ENCODE measurements at places on chromosomes 16 and 17.

- no peaks in the 10 kb centered on the region for H3K36me3 ChIP-seq
- no peak overlapping the region for H3K27ac ChIP-seq
- H3K27me3 ChIP-seq: no peaks in the 10 kb centered on the region
- H3K4me3 ChIP-seq: no peak overlapping the region
Measured at GRCh38 chr16:84398701-84399100, 30.4 kb downstream of the ATP2C2 start.

GRCh38 chr16:70770626-70771552 is 30.1 kb downstream of the VAC14 start:
- H3K27me3 ChIP-seq: no peaks in the 10 kb centered on the region
- peak; percentile 82 for DNase-seq
- H3K36me3 ChIP-seq: no peaks in the 10 kb centered on the region
- H3K4me3 ChIP-seq: no peak overlapping the region
- H3K4me1 ChIP-seq: no peaks in the 10 kb centered on the region

- H3K27ac ChIP-seq: no peak overlapping the region
- no peak for DNase-seq
- no peaks in the 10 kb centered on the region for H3K27me3 ChIP-seq
- H3K4me3 ChIP-seq: no peak overlapping the region
- no peaks in the 10 kb centered on the region for H3K4me1 ChIP-seq
Measured at GRCh38 chr16:51034481-51035109, 116.5 kb downstream of the SALL1 start.

GRCh38 chr16:12334071-12334470 is 357.5 kb downstream of the SNX29 start:
- no peak for DNase-seq
- H3K36me3 ChIP-seq: no peaks in the 10 kb centered on the region
- H3K4me3 ChIP-seq: no peak overlapping the region
- H3K4me1 ChIP-seq: no peaks in the 10 kb centered on the region

GRCh38 chr16:68287276-68288251 is 23.2 kb downstream of the SLC7A6OS start:
- H3K27ac ChIP-seq: no peak overlapping the region
- no peaks in the 10 kb centered on the region for H3K27me3 ChIP-seq
- no peak overlapping the region for H3K4me3 ChIP-seq
- no peak for DNase-seq

DNA sequence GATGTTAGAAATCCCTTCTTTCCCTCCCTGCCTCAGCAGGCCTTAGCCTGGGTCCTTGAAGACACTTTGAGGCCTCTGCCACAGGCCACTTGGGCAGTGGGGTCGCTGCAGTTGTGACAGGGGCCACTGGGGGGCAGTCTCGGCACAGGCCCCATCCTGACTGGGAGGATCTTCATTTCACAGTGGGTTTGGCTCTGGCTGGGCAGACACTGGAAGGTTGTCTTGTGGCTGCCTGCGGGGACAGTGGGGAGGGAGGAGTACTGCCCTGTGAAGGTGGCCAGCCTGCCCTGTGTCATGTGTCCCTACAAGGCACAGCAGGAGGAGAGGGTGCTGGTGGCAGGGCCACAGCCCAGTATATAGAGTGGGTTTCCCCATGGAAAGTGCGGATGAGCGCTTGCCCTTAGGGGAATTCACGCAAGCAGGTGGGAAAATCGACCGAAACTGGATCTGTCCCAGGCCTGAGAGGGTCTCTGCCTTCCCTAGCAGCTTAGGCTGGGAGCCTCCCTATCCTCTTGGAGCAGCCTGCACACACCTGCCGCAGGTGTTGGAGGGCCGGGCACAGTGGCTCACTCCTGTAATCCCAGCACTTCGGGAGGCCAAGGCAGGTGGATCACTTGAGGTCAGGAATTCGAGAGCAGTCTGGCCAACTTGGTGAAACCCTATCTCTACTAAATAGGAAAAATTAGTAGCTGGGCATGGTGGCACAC is 28.8 kb downstream of the GINS2 start:
- H3K36me3 ChIP-seq: peaks cover 25% of the 10 kb centered on the region
- no peaks in the 10 kb centered on the region for H3K4me1 ChIP-seq
- H3K27me3 ChIP-seq: no peaks in the 10 kb centered on the region
- DNase-seq: peak; percentile 87
- H3K4me3 ChIP-seq: no peak overlapping the region
- H3K27ac ChIP-seq: no peak overlapping the region

- H3K27ac ChIP-seq: no peak overlapping the region
- H3K36me3 ChIP-seq: no peaks in the 10 kb centered on the region
- no peak for DNase-seq
- no peak overlapping the region for H3K4me3 ChIP-seq
- no peaks in the 10 kb centered on the region for H3K27me3 ChIP-seq
- no peaks in the 10 kb centered on the region for H3K4me1 ChIP-seq
Measured at GRCh38 chr17:21538615-21539014, 153.7 kb upstream of the KCNJ18 start.

GRCh38 chr16:17392127-17392856 is 78.5 kb downstream of the XYLT1 start:
- H3K36me3 ChIP-seq: no peaks in the 10 kb centered on the region
- H3K27ac ChIP-seq: peak overlapping the region; percentile 30
- DNase-seq: no peak
- no peaks in the 10 kb centered on the region for H3K27me3 ChIP-seq
- H3K4me1 ChIP-seq: peaks cover 3% of the 10 kb centered on the region
- H3K4me3 ChIP-seq: no peak overlapping the region

GRCh38 chr17:39709998-39710964 is 10.4 kb downstream of the ERBB2 start:
- H3K36me3 ChIP-seq: peaks cover 7% of the 10 kb centered on the region
- DNase-seq: no peak
- no peak overlapping the region for H3K27ac ChIP-seq
- H3K4me1 ChIP-seq: peaks cover 5% of the 10 kb centered on the region
- no peaks in the 10 kb centered on the region for H3K27me3 ChIP-seq

DNA sequence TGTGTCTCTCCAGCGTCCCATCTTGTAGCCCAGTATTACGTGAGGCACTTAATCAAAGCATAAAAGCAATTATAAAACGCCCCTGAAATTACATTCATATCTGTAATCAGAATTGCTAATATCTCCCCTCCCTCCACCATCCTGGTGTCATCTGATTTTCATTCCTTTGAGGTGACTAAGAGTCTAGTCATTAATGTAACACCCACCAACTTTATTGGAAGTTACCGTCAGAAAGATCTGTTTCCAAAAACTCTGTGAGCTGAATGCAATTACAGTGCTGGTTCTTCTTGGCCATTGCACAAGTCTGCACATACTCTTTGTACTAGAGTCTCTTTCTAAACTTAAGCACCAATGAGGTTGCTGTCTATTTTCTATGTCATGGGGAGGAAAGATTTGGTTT is 12.5 kb upstream of the MAF start:
- H3K27ac ChIP-seq: no peak overlapping the region
- no peaks in the 10 kb centered on the region for H3K27me3 ChIP-seq
- H3K4me3 ChIP-seq: no peak overlapping the region
- H3K36me3 ChIP-seq: no peaks in the 10 kb centered on the region
- no peak for DNase-seq
- no peaks in the 10 kb centered on the region for H3K4me1 ChIP-seq

GRCh38 chr16:67884684-67885083 is at the start of gene NRN1L:
TSS of gene NRN1L (plus strand) at chr16:67884885. CDS start at chr16:67884904, 19 bp downstream.
- H3K4me3 ChIP-seq: no peak within 1 kb of the TSS
- DNase-seq: peak; percentile 56
- peak within 1 kb of the TSS; percentile 96 for H3K27ac ChIP-seq
- no peaks in the 10 kb centered on the region for H3K27me3 ChIP-seq
- peaks cover 43% of the 10 kb centered on the region for H3K4me1 ChIP-seq
- H3K36me3 ChIP-seq: peaks cover 8% of the 10 kb centered on the region

DNA sequence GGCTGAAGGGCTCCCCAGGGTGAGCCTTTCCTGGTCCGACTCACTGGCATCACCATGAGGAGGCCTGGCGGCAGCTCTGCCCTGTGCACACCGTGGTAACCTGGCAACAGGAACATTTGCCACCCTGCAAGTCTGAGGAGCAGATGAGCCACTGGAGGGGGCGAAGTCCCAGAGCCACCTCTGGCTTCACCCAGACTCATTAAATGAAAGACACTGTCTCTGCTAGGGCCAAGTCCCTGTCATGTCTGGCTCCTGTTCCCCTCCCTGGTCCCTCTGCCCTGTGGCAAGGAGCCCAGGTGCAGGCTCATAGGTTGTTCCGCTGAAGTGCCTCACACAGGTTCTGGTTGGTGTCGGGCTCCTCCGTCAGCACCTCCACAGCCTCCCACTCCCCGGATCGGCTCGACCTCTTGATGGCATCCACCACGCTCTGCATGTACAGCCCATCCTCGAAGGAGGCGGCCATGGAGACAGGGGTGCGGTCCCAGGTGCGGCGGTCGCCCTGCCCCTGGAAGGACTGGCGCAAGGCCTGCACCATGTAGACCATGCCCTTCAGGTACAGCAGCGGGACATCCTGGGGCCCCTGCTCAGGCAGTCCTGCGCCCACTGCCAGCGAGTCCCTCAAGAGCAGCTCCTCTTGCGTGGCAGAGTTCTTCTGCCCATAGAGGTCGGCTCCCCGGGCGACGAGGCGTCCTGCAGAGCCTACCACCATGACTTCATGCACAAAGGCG is 8.4 kb downstream of the C16orf86 start:
- peaks cover 15% of the 10 kb centered on the region for H3K4me1 ChIP-seq
- H3K27ac ChIP-seq: peak overlapping the region; percentile 16
- no peaks in the 10 kb centered on the region for H3K27me3 ChIP-seq
- H3K36me3 ChIP-seq: no peaks in the 10 kb centered on the region
- DNase-seq: no peak

DNA sequence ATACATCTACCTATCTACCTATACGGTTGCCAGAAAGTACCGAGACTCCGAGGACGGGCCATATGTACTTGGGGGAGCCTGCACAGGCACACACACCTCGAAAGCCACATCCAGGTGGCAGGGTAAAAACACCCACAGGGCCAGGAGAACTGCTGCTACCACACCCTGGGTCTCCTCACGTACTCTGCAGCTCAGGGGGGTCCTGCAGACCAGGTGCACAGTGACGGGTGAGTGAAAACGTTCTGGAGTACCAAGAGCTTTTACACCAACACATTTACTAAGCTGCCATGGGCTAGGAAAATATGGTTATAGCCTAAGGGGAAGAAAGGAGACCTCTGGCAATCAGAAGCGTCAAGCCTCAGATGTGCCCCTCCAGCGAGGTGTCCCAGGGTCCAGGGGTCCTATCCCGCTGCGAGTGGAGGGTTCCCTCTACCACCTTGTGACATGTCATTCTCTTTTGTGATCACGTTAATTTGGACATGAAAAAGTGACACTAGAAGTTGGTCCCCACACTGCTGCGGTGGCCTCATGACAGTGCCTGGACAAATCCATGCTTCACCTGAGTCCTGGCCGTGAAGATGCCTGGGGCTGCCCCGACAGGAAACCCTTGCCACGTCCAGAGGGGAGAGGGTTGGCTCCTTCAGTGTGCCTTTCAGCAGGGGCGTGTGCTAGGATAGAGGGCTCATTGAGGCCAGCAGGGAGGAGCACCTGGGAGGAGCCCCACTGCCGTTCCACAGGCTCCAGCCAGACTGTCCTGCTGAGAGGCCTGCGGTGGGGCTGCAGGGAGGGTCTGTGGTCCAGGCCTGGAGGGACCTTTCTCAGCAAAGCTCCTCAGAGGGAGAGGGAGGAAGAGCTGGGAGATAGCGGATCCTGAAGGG is 1.8 kb downstream of the CANT1 start:
- no peak for DNase-seq
- peaks cover 4% of the 10 kb centered on the region for H3K36me3 ChIP-seq
- no peak overlapping the region for H3K4me3 ChIP-seq
- H3K27ac ChIP-seq: peak overlapping the region; percentile 92
- H3K4me1 ChIP-seq: peaks cover 39% of the 10 kb centered on the region

DNA sequence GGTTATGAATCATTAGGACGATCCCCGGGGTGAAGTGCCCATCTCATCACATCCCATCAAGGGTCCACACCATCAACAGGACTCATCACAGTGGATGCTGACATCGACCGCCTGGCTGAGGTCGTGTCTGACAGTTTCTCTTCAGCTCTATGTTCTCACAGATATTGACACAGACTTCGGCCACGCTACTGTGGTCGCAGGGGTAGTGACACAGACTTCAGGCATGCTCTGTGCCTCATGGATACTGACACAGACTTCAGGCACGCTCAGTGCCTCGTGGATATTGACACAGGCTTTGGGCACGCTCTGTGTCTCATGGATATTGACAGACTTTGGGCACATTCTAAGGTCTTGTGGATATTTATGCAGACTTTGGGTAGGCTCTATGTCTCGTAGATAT is 50.1 kb downstream of the KLHDC4 start:
- no peaks in the 10 kb centered on the region for H3K36me3 ChIP-seq
- H3K27me3 ChIP-seq: no peaks in the 10 kb centered on the region
- no peak overlapping the region for H3K27ac ChIP-seq
- no peaks in the 10 kb centered on the region for H3K4me1 ChIP-seq

DNA sequence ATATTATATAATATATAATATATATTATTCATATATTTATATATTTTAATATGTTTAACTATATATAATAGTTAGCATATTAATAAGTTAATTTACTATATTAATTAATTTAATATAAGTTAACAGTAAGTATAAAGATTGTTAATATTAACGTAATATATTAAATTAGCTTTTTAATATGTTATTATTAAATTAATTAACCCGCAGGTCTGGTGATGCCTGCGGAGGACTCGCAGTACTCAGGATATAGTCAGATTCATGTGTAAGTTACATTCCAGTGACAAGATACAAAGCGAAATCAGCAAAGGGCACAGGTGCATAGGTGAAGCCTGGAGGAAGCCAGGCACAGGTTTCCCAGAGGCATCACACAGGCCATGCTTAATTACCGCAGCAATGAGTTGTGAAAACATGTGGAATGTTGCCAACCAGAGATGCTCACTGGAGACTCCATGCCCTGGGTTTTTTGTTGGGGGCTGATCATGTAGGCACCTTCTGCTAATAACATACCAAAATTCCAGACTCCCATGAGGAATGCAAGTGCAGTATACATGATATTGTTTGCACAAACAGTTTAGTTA is 130.4 kb upstream of the MPHOSPH6 start:
- no peak overlapping the region for H3K4me3 ChIP-seq
- no peak overlapping the region for H3K27ac ChIP-seq
- H3K4me1 ChIP-seq: no peaks in the 10 kb centered on the region
- no peak for DNase-seq
- H3K36me3 ChIP-seq: no peaks in the 10 kb centered on the region

- no peaks in the 10 kb centered on the region for H3K27me3 ChIP-seq
- peaks cover 13% of the 10 kb centered on the region for H3K4me1 ChIP-seq
Measured at GRCh38 chr17:42131981-42132432, 9.4 kb downstream of the HSPB9 start.

DNA sequence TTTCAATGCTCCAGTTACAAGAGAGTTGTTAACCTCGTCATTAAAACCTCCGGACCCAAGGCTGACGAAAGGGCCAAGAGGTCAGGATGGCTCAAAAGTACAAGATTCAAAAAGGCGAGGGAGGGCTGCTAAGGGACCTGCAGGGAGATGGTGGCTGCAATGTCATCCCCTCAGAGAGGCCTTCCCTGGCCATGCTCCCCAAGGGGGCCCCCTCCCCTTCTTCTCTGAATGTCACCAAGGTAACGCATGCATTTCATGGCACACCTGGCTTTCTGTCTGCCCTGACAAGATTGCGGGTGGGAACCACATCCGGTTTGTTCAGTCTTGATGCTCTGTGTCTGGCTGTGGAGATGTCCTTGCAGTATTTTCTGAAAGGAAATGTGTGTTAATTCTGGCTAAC is 89.9 kb downstream of the C16orf78 start:
- H3K4me1 ChIP-seq: no peaks in the 10 kb centered on the region
- no peaks in the 10 kb centered on the region for H3K36me3 ChIP-seq
- H3K4me3 ChIP-seq: no peak overlapping the region
- no peak overlapping the region for H3K27ac ChIP-seq
- H3K27me3 ChIP-seq: no peaks in the 10 kb centered on the region

All from Caco-2 (cell line).